ENCODE measurements at places on chromosomes 7 and 10.
A peak's percentile ranks its signal among the peaks of the same experiment; 100 is the strongest.

- DNase-seq: no peak
These were observed 15.8 kb downstream of the WDFY4 start for GRCh38 chr10:48700493-48700892.

DNA sequence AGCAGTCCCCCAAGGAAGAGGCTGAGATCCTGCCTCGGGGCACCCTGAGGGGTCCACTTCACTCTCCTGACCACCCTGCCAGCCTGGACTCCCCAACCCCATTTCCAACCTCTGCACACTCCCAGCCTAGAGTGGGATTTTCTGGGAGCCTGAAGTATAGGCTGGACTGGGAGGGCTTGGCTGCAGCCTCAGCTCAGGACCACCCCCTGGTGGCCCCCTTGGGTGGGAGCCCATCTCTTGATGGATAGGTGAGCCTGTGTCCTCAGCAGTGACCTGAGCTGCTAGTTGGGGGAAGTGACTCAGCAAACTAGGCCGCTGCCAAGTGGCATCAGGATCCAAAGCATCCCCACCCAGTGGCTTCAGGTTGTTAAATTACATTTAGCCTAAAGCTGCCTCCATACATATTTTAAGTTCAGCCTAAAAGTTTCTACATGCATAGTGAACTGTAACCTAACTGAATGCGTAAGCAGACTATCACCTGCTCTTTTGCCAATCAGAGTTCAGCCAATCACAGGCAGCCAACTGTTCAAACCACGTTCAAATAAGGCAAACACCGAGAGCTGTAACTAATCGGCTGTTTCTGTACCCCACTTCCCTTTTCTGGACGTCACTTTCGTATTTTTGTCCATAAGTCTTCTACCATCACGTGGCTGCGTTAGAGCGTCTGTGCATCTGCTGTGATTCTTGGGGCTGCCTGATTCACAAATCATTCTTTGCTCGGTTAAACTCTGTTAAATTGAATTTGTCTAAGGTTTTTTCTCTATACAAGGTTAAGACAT is 144.0 kb downstream of the PLPP4 start:
- DNase-seq: peak; percentile 26

DNA sequence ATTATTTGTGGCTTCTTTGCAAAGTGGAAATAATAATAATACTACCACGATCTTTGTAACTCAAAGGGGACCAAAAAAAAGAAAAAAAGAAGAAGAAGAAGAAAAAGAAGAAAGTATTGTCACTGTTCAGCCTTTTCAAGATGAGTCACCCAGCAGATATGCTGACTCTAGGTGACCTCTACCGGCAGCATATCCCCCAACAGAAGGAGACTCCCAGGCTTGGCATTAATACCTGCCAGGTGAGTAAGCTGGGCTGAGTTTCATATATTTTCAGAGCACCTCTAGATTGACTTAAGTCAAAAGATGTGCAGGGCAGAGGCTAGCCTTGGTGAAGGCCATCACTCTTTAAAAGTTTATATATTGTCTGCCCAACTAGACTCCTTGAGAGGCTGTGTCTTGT is 30.4 kb upstream of the GPR26 start:
- DNase-seq: no peak

DNA sequence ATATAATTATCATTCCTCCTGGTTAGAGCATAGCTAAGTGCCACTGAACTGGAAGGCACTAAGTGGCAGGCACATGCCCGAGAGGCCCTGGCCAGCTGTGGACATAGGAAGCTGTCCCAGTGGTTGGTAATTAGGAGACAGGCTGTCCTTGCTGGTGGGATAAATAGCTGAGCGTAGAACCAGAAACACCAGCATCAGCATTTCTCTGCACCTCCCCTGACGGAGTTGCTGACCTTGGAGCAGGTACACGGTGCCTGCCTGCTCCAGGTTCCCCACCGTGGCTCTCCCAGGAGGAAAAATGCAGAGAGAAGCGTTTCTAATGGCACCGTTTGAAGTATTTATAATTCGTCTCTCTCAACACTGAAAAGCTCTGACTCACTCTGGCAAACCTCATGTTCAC is 5.6 kb upstream of the ABLIM1 start:
- no peak for DNase-seq

DNA sequence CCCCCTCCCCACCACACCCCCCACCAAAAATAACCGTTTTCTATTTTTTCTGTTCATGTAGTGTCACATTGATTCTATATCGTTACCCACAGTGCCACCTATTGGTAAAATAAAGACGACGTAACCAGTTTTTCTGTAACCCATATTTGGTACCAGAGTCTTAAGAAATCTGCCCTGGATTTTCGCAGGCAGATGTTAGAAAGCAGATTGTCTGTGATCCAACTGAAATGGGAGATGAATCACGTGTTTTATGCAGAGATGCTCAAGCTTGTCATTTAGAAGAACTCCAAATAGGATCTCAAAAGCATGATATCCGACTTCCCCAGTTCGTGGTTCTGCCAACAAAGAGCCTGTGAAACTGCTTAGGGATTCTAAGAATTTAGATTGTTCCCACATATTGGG is 261.1 kb upstream of the CSTF2T start:
- DNase-seq: peak; percentile 65

- DNase-seq: no peak
These were observed 40.9 kb downstream of the DLD start for GRCh38 chr7:107931740-107932515.

DNA sequence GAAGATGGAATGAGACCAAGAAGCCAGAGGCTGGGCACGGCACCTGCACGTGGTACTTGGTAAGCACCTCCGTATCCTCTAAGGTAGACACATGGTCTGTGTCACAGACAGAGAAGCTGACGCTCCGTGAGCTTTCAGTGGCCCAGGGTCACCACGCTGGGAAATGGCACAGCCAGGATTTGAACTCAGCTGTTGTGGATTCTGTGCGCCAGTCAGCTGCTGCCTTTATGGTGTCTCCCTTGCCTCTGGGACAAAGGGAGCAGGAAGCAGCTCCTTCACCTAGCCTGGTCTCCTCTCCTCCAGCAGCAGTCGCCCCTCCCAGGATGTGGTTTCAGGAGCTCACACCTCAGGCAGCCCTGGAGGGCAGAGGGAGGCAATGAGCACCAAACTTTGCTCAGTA is 110.8 kb downstream of the ARHGAP22 start:
- DNase-seq: no peak

- DNase-seq: no peak
These were observed 370.2 kb downstream of the ARL4A start for GRCh38 chr7:13057462-13058200.

- DNase-seq: no peak
These were observed 40.9 kb downstream of the CALD1 start for GRCh38 chr7:134820295-134820694.

GRCh38 chr7:15780271-15780670 is 93.8 kb upstream of the MEOX2 start:
- no peak for DNase-seq

- DNase-seq: no peak
These were observed 20.2 kb upstream of the TRPV6 start for GRCh38 chr7:142905759-142906158.

GRCh38 chr10:84424731-84425167 is 96.4 kb downstream of the CCSER2 start:
- DNase-seq: peak; percentile 85

GRCh38 chr10:15985690-15986089 is 125.4 kb upstream of the MINDY3 start:
- DNase-seq: no peak

GRCh38 chr10:3222626-3223025 is 50.0 kb upstream of the PITRM1 start:
- no peak for DNase-seq

- DNase-seq: no peak
These were observed 41.2 kb downstream of the CHCHD3 start for GRCh38 chr7:133040674-133041073.

DNA sequence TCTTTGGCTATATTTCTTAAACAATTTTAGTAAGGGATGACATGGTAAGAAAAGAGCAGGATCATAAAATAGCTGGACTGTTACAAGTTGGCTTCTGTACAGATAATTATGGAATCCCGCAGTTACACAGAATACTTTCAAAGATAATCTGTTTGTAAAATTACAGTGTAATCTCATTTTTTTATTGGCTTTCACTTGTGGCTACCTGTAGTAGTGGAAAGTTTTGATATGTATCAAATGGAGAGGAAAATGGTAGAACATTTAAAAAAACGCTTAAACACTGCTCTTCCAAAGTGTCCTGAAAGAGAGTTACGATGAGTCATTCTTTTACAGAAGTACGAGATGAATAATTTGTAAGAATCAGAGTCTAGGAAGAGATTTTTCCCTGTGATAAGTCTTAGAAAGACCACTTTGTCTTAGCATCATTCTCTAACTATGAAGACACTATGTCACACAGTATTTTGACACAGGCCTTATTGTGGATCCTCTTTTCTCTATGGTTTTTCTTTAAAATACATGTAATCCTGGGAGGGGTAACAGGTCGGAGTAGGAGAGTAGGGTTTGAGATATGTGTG is 215.0 kb upstream of the DKK1 start:
- DNase-seq: no peak

GRCh38 chr7:65974191-65974801 is 7.7 kb downstream of the GUSB start:
- no peak for DNase-seq

DNA sequence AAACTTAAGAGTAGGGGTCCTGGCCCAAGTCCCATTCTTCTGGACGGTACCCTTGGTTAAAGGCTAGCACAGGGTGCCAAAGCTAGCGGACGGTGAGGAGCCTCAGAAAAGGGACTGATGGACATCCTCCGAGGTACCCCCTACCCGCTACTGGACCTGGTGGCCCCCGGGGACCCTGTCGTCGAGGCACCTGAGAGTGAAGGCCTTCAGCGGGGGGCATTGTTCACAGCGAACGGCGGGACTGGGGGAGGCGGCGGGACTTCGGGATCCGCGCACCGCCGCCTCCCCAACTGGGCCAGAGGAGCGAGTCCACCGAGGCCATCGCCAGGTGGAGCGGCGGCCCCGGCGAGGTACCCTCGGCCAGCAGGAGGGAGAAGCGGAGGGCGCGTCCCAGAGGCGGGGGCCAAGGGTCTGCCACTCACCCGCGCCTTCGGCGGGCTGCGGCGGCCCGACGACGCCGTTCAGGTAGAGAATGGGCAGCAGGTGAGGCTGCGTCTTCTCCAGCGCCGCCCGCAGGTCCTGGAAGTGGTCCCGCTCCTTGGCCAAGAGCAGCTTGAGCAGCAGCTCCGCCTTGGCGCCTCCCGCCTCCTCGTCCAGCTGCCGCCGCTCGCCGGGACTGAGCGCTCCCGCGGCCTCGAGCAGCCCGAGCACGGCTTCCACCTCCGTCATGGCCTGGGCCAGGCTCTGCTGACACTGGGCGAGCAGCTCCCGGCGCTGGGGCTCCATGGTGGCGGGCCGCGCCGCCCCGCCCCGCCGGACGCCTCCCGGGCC is 575 bp downstream of the DLG5 start:
- DNase-seq: peak; percentile 69

DNA sequence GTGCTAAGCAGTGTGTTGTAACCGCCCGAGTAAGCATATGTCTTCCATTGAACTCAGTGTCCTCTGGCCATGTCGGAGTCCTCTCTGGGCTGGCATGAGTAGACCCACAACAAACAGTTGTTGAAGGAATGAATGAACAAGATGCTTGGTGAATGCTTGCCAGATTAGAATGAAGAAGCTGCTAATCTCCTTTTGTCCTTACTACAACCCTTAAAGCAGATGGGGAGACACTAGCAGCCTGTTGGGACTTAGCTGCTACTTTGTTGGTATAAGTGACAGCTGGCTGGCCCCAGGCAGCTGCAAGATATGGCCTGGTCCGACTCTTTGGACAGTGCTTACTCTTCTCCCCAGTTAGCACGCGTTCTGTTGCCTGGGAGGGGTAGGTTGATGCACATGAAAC is 370.1 kb downstream of the RPS24 start:
- no peak for DNase-seq

GRCh38 chr10:2899246-2899951 is 167.9 kb upstream of the PFKP start:
- no peak for DNase-seq

- DNase-seq: no peak
These were observed 271.7 kb downstream of the BICC1 start for GRCh38 chr10:58784361-58784760.

DNA sequence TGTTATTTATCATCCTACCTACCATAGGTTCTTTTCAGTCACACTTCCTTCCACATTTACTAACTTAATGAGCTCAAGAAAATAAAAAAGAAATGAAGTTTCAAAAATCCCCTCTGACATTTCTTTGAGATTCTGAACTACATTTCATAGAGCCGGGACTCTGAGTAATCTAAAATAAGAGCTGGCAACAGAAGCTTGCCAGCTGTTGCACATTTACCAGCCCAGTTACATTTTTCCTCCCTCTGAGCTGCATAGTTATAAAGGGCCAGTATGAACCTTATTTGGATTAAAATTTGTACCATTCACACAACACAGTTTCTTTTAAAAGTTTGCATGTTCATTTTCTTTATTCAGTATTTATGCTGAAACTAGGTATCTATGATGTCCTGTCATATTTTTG is 119.5 kb upstream of the CAV2 start:
- peak; percentile 64 for DNase-seq

GRCh38 chr7:55028011-55028410 is 9.2 kb downstream of the EGFR start:
- no peak for DNase-seq

DNA sequence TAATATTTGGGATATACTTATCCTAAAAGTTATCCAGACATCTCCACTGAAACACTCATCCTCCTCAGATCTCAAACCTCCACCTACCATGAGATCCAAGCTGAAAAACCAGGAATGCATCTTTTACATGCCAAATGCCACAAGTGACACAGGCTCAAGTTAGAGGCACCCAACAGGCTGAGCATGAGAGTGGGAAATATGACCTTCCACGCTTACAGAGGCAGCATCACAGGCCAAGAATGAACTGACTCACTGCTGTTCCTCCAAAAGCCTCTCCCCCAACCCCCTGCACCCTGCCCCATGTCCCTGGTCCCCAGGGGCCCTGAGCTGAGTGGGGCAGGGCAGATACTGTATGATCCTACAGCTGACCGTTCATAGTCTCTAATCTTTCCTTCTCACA is 4.8 kb upstream of the MTPAP start:
- peak; percentile 82 for DNase-seq

GRCh38 chr10:119688033-119688508 is 36.9 kb downstream of the BAG3 start:
- no peak for DNase-seq

DNA sequence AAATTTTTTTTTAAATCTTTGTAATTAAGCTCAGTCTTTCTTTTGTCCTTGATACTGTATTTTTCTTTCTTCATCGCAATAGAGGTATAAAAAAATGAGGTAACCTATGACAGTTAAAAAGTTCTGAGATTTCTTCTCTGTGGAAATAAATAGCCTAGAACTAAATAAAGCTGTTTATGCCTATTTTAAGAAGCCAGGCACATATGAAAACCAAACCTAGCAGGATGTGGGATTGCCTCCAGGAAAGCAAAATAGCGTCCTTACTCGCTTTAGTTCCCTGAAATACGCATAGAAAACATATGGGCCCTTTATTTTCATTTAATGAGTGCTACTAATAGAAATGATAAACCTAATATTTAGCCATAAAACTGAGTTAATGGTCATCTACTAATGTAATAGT is 6.6 kb downstream of the UBE2D1 start:
- no peak for DNase-seq

GRCh38 chr10:58064714-58065528 is 202.8 kb downstream of the IPMK start:
- DNase-seq: peak; percentile 63

GRCh38 chr10:76945166-76945565 is 692.4 kb downstream of the KCNMA1 start:
- no peak for DNase-seq

GRCh38 chr10:2111965-2112364 is 374.6 kb upstream of the ADARB2 start:
- no peak for DNase-seq
